ENCODE measurements at places on chromosomes 3 and 15. TPM values are rescaled to one million over a fixed set of nuclear protein-coding genes. Genes with fewer than 3 reads are reported as not detected.

The GPR149 gene
- not detected for polyA plus RNA-seq

The TMEM207 gene
- not detected for polyA plus RNA-seq

The P2RY1 gene
- polyA plus RNA-seq, result 1.0 TPM

The CFAP92 gene
- polyA plus RNA-seq, result 0.16 TPM

The PEX5L gene
- polyA plus RNA-seq, result not detected

The RHOV gene
- not detected for polyA plus RNA-seq

The TYRO3 gene
- polyA plus RNA-seq, result 17.5 TPM

The ANKRD34C gene
- polyA plus RNA-seq, result 0.01 TPM

The NCBP2 gene
- polyA plus RNA-seq, result 20.1 TPM

The LEO1 gene
- 11.2 TPM for polyA plus RNA-seq

The LRRIQ4 gene
- not detected for polyA plus RNA-seq

The DPPA4 gene
- not detected for polyA plus RNA-seq

The TMEM212 gene
- polyA plus RNA-seq, result not detected

The HRH1 gene
- 1.6 TPM for polyA plus RNA-seq

The DUOXA2 gene
- 0.56 TPM for polyA plus RNA-seq

The ZNF774 gene
- not detected for polyA plus RNA-seq

The HYKK gene
- 3.9 TPM for polyA plus RNA-seq

The MUC20 gene
- polyA plus RNA-seq, result 2.8 TPM

The CCR4 gene
- not detected for polyA plus RNA-seq

The CTXN2 gene
- not detected for polyA plus RNA-seq

The HGD gene
- 1.2 TPM for polyA plus RNA-seq

The PLXND1 gene
- polyA plus RNA-seq, result 30.1 TPM

The GOLGA6A gene
- polyA plus RNA-seq, result not detected

The PLS1 gene
- polyA plus RNA-seq, result 7.6 TPM

The UBA7 gene
- 31.2 TPM for polyA plus RNA-seq

The SLC28A2 gene
- 0.59 TPM for polyA plus RNA-seq

The SLC24A5 gene
- not detected for polyA plus RNA-seq

The ALG1L2 gene
- polyA plus RNA-seq, result not detected

The CYP1A2 gene
- 0.07 TPM for polyA plus RNA-seq

The FBXW12 gene
- 1.5 TPM for polyA plus RNA-seq

The NEK10 gene
- 0.07 TPM for polyA plus RNA-seq

The MAGI1 gene
- polyA plus RNA-seq, result 10.5 TPM

The FOXB1 gene
- polyA plus RNA-seq, result not detected

The TTLL13 gene
- polyA plus RNA-seq, result not detected

The TGM5 gene
- polyA plus RNA-seq, result 0.06 TPM

The SNTN gene
- not detected for polyA plus RNA-seq

The SLC35G2 gene
- 5.3 TPM for polyA plus RNA-seq

The ZNF621 gene
- polyA plus RNA-seq, result 11.2 TPM

The ALDH1A2 gene
- 1.4 TPM for polyA plus RNA-seq

The CLDN18 gene
- 5.6 TPM for polyA plus RNA-seq

The CORO2B gene
- 1.8 TPM for polyA plus RNA-seq

The ARGFX gene
- polyA plus RNA-seq, result not detected

The GOLGA6D gene
- not detected for polyA plus RNA-seq

The MORF4L1 gene
- 111 TPM for polyA plus RNA-seq

The EHHADH gene
- 4.8 TPM for polyA plus RNA-seq

The PAQR5 gene
- 0.11 TPM for polyA plus RNA-seq

The TMEM40 gene
- not detected for polyA plus RNA-seq

The ZCWPW2 gene
- 4.8 TPM for polyA plus RNA-seq

The PP2D1 gene
- not detected for polyA plus RNA-seq

The EXD1 gene
- polyA plus RNA-seq, result 0.10 TPM

The HHLA2 gene
- 0.25 TPM for polyA plus RNA-seq

The GPR62 gene
- 0.07 TPM for polyA plus RNA-seq

The APOD gene
- 618 TPM for polyA plus RNA-seq

The TMCO5A gene
- not detected for polyA plus RNA-seq

The RLBP1 gene
- polyA plus RNA-seq, result not detected

All from adipose tissue (tissue), 3 donors.